ENCODE measurements at places on chromosomes 4 and X. TPM values are rescaled to one million over a fixed set of nuclear protein-coding genes. Genes with fewer than 3 reads are reported as not detected.

GRCh38 chrX:10795721-10796120 lies 175.3 kb upstream of the MID1 start:
- no peak for DNase-seq

DNA sequence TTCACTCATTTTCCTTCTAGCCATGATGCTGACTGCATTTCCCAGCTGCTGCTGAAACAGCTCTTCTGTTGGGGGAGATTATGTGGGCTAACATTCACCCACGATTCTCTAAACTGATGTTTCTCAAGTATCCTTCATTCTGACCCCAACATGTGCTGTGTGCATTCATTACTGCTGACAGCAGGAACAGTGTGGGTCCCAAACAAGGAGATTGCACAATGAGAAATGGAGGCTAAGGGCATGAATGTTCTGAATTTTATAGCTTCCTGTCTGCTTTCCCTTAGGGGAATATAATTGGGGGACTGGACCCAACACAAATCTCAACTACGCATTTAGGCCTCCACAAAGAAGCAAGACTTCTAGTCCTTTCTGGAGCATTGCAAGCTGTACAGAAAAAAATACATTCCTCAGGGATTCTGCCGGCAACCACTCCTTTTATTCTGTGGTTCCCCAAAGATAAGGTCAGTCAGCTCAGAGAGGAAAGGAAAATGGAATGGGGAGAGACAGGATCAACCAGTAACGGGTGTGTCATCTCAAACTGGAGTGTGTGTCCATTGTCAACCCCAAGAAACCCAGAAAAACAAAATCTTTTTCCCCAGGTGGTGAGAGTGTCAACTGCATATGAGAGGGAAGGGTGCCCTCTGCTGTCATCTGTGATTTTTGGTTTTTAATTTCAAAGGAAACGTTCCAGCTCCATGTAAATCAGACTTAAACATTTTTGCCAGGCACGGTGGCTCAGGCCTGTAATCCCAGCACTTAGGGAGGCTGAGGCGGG lies 81.5 kb upstream of the EGFL6 start:
- no peak for DNase-seq

CT45A10 gene
- not detected for total RNA-seq

PAK3 gene
- total RNA-seq = 0.05 TPM

GRCh38 chr4:105509291-105509690 lies 35.4 kb upstream of the PPA2 start:
- DNase-seq = no peak

RENBP gene
- 14.5 TPM for total RNA-seq

- no peak for DNase-seq
Measured at GRCh38 chrX:18983666-18984380, at the start of gene PHKA2. Gene PHKA2 (minus strand): TSS chrX:18984114. CDS start chrX:18983932, 182 bp downstream.

Data from activated B cell treated with CpG ODN at 0.5 μM for 24 hours (primary cell).